ENCODE measurements at places on chromosomes 5 and 9. TPM values are rescaled to one million over a fixed set of nuclear protein-coding genes. Genes with fewer than 3 reads are reported as not detected.

DNA sequence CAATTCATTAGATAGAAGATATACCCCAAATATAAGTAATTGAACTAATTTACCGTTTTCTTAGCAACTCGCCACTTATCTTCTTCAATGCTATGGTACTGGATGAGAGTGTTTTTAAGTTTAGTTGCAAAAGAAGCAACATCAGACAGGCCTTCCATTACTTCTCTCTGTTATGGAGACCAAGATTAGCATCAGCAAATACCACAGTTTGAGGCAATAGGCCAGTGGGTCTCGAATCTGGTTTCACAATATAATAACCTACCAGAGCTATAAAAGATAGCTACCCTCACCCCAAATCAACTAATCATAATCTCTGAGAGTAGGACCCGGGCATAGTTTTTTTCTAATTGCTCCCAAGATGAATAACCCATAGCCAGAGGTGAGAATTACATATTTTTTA is 5.1 kb downstream of the STARD4 start:
- no peak for DNase-seq

- DNase-seq = no peak
These were observed 8.8 kb downstream of the RGS7BP start for GRCh38 chr5:64514612-64515011.

DNA sequence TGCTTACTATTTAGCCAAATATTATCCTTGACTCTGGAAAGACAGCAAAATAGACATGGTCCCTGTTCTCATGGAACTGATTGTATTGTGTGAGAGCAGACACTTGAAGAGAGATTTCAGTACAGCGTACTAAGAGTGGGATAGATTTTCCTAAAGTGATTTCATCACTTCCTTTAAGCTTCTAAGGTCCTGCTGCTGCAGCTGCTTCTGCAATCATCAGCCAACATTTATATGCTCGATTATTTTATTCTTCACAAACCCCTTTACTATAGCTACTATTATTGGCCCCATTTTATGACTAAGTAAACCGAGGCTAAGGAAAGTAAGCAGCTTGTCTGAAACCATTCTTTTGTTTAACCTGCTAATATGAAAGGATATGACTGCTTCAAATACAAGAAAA is 137.7 kb downstream of the SPATA31D1 start:
- DNase-seq = no peak

- DNase-seq = no peak
These were observed 500.1 kb upstream of the SGCD start for GRCh38 chr5:155826611-155827507.

DNA sequence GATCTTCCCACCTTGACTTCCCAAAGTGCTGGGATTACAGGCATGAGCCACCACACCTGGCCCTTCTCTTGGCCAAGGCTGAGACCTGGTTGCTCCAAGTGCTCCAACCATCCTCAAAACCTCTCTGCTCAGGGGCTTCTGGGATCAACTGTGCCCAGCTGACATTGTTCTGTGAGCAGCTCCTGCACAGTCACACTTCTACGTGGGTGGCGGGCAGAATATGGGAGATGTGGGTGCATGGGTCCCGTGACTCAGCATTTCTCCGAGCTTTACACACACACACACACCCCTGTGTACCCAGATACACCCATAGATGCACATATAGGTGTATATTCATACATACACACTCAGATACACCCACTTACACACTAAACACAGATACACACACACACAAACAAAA is 10.5 kb upstream of the MYORG start:
- no peak for DNase-seq

GRCh38 chr5:179393078-179393477 is 47.8 kb upstream of the ADAMTS2 start:
- no peak for DNase-seq

DNA sequence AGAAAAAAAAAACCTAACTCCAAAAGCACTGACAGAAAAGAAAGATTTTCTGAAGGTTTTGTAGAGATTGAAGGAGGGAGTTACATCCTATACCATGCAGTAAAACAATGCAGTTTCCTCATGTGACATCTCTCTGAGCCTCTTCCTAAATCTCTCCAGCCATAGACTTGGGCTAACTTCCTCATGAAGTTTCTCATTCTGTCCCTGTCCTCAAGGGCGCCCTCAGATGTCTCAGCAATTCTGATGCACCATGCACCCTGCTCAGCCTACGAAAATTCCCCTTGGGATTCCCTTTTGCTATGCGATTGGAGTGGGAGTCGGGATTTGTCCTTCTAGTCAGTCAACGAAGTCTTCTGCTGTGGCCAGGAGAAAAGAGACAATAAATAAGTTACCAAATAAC is 68.9 kb downstream of the FAT2 start:
- DNase-seq = no peak

- DNase-seq = no peak
These were observed 108.9 kb downstream of the GDNF start for GRCh38 chr5:37730896-37731455.

DNA sequence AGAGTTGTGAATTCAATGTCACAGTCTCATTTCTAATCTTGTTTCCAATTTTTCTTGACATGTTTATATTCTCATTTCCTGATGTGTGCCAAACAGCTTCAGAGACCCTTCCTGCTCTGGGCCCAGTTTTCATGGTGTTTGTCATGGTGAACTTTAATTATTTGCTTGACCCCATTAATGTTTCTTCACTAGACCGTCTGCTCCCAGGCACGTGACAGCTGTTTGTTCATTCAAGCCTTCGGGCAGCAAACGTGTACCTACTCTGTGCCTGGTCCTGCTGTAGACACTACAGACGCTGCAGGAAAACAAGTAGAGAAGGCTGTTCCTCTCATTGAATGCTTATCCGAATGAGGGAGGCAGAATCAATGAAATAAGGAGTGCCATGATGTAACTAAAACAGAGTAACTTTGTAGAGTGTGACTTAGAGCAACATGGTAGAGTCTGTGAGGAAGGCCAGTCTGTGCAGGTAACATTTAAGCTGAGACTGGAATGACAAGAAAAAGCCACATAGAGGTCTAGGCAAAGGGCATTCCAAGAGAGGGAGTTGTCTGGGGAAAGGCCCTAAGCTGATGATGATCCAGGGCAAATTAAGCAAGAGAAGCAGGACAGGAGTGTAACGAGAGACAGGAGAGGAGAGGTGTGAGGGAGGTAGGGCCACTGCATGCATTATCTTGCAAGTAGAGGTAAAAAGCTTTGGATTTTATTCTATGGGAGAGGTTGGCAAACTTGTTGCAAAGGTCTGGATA is 191.4 kb downstream of the SEMA5A start:
- no peak for DNase-seq

- no peak for DNase-seq
These were observed 326.0 kb downstream of the NPR3 start for GRCh38 chr5:33037076-33037475.

- DNase-seq = no peak
These were observed 107.3 kb upstream of the PRRC1 start for GRCh38 chr5:127409921-127410675.

DNA sequence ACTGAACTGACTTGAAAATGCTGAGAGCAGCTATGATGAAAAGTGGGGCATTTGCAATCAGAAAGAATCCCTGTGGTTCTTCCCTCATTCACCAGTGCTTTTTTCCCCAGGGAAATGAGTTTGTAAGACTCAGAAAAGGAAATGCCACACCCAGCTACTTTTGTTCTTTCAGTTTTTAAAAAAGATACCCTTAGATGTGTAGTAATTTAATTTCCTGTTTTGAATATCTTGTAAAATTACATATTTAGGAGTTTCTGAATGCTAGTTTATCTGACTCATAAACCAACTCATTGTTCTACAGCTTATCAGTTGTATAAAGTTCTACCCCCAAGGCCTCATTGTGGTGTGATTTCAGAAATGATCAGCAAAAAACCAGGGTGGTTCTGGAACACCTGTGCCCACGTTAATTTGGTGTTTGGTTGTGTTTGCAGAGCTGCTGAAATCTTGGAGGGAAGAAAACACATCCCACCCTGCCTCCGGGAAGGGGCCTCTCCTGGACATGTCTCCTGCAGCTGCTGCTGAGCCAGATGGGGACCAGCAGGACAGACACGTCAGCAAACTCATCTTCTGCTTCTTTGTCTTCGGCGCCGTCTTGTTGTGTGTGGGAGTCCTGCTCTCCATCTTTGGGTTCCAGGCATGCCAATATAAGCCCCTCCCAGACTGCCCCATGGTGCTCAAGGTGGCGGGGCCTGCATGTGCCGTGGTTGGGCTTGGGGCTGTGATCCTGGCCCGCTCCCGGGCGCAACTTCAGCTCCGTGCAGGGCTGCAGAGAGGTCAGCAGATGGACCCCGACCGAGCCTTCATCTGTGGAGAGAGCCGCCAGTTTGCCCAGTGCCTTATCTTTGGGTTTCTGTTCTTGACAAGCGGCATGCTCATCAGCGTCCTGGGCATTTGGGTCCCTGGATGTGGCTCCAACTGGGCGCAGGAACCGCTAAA is 2.8 kb downstream of the TMEM171 start:
- DNase-seq = no peak

- DNase-seq = peak; percentile 63
These were observed 3.7 kb downstream of the TLN1 start for GRCh38 chr9:35728041-35728971.

- DNase-seq = no peak
These were observed 54.8 kb downstream of the PWWP2A start for GRCh38 chr5:160064417-160064810.

- no peak for DNase-seq
These were observed 51.1 kb downstream of the NEK6 start for GRCh38 chr9:124308606-124309491.

DNA sequence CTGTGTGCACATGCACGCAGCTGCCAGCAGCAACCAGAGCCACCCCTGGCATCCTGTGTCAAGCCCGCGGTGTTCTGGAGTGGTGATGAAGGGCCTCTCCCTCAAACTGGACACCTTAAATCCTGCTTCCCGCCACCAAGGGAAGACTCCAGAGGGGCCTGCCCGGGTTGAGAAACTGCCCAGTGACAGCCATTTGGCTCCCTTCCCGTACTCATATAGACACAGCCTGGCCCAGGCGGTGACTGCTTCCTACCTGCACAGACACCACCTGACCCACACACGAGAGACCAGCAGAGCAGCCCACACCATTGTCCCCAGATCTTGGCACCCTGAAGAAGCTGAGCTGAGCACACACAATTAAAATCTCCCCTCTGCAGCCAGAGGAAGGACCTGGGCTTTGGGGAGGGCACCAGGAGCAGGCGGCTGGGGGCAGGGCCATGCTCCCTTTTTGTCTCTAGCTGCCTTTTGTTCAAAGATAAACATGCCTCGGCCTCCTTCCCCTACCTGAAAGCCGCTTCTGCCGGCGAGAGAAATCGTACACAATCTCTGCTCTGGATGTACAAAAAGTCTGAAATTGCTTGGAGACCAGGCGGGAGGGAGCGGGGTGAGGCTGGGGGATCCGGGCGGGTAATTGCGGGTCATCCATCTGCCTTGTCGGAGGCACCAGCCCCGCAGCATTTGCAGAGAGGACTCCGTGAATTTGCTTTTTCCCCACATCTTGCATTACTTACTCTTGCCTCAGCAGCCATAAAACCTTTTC is 78.4 kb downstream of the TSPAN17 start:
- no peak for DNase-seq

GRCh38 chr5:105134328-105134727 is 1571.7 kb upstream of the NUDT12 start:
- DNase-seq = no peak

DNA sequence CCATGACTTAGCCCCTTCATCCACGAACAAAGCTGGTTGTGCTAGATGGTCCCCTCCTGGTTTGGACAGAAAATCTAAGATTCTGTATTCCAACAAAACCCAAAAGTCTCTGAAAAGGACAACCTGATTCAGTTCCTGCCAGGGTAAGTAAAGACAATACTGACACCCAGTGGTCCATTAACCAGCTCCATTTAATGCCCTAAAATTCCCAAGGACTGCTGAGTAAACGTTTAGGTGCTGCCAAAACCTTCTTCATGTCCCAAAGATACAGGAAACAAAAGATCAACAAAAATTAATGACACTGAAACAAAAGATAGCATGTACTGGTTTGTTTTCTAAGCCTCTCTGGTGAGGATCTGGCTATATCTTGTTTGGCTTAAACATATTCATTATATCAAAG is 25.3 kb upstream of the PPP1R2B start:
- DNase-seq = peak; percentile 10

- DNase-seq = no peak
These were observed 71.4 kb downstream of the LRSAM1 start for GRCh38 chr9:127522727-127523126.

Gene PRDM9
- total RNA-seq = not detected

Gene CFAP90
- total RNA-seq = 0.34 TPM

Gene SH3RF2
- 10.3 TPM for total RNA-seq

Gene DOCK8
- total RNA-seq = 3.8 TPM

Gene WDR41
- total RNA-seq = 68.6 TPM

Gene FSTL4
- total RNA-seq = not detected

Gene BRD3
- total RNA-seq = 32.0 TPM

Gene MLANA
- not detected for total RNA-seq

Gene MATR3
- 266 TPM for total RNA-seq

Gene TERT
- 0.21 TPM for total RNA-seq

Gene IFNA1
- not detected for total RNA-seq

Gene MYOZ3
- total RNA-seq = 4.6 TPM

Gene FRMD3
- 5.2 TPM for total RNA-seq

Gene N4BP3
- total RNA-seq = 6.0 TPM

Gene CCL28
- total RNA-seq = 7.5 TPM
